Activated CD4-positive, alpha-beta T cell treated with anti-CD3 and anti-CD28 coated beads, Interleukin-2, amount 50 U/mL, for 24 hours (primary cell): ENCODE measurements at places on chromosomes 4 and X.
A peak's percentile ranks its signal among the peaks of the same experiment; 100 is the strongest.

DNA sequence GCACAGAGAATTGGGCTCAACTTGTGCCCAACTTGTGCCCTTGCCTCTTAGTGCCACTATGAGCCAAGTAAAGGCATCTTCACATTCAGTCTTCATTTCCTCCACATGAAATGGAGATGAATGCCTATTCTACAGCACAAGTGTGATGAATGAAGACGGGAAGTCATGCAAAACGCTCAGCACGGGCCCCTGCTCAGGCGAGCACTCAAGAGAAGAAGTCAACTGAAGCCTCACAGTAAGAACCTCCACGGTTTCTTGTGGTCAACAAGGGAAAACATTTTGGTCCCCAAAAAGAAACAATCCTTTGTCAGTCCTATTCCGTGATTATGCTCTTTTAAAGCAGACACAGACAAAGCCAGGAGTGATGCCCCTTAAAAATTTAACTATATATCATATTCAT lies 87.0 kb downstream of the IRF2 start:
- no peak for DNase-seq

GRCh38 chr4:159021597-159022385 lies 81.1 kb upstream of the RAPGEF2 start:
- no peak for DNase-seq

- no peak for DNase-seq
These were observed 18.1 kb upstream of the ZXDB start for GRCh38 chrX:57573754-57574153.

DNA sequence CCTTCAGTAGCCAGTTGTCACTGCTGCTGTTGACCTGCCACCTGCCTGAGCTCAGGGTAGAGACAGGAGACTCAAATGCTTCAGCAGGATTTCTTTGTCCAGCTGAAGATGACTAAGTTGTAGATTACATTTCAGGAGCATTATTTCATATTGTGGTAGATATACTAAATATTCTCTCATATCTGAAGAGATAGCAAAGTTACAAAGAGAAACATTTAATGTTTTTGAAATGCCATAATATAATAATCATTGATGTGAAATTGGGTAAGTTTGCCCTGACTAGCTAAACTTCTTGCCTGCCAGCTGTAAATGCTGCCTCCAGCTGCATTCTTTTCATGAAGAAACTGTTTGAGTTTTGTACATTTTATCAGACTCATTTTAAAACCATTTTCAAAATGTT lies 247.6 kb upstream of the CNKSR2 start:
- no peak for DNase-seq

- peak; percentile 13 for DNase-seq
These were observed 788 bp downstream of the SAP30 start for GRCh38 chr4:173371292-173372192.

DNA sequence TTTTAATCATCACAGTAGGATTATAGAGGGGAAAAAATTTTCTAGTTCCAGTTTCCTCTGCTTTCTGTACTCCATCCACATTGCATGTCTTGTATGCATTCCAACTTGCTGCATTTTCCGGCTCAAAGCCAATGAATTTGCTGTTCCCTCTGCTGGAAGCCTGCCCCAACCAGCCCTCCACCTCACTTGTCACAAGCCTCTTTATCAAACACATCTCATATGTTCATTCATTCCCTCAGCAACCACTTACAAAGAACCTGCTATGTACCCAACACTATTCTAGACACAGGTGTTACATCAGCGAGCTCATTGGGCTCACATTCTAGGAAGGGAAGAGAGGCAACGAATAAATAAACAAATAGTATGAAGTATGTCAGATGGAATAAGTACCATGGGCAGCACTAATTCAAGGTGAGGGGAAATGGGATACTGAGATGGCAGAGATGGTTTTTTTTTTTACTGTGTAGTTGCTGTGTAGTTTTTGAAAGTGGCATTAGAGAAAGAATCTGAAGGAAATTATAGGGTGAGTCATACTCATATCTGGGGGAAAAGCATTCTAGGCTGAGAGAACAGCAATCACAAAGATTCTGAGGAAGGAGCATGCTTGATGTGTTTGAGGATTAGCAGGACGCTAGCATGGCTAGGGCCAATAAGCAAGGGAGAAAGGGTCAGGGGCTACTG lies 332.5 kb downstream of the PDGFC start:
- DNase-seq: no peak
